ENCODE measurements at places on chromosomes 3 and 15.

GRCh38 chr15:43828061-43828657, 1.4 kb downstream of the WDR76 start:
- peak; percentile 3 for DNase-seq

DNA sequence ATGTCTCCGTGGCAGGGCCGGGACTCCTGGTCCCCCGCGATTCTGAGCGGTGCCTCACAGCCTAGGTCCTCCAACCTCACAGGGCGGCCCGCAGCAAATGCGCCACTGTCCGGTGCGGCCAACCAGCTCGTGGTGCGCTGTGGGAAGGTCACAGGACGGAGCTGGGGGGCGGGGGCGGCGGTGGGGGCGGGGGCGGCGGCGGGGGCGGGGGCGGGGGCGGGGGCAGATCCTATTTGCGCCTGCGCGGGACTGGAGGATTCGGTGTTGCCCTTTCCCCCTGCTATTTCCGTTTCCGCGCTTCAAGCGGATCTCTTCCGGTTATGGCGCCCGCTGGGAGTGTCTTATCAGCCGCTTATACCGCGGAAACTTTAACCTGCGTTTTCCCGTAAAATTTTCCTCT, 106.7 kb upstream of the SNRPN start:
- peak; percentile 65 for DNase-seq

DNA sequence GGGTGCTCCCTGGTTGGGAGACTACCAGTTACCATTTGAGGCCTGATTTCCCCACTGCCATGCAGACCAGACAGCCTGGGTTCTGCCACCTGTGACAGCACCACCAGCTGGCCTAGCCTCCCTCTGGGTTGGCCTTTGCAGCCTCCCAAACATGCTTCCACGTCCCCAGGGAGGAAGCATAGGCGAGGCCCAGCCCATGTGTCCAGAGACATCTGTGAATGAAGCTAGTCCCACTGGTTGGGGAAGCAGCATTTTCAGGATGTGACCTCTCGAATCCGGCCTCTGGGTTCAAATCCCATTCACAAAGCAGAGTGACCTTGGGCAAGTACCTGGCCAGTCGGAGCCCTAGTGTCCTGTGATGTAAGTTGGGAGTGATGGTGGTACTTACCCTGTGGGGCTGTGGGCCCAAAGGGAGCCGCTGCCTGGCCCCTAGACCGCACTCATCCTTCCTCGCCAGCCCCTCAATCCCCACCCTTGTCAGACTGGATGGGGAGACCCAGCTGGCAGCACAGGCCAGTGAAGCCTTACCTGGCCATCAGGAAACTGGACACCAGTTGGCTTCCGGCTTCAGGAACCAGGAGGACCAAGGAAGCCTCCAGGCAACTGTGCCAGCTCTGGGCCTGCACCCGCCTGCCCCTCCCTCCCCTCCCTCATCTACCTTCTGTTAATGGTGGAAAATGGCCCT, 6.0 kb downstream of the KLF15 start:
- DNase-seq: no peak

GRCh38 chr15:50970524-50970923, 62.0 kb downstream of the AP4E1 start:
- no peak for DNase-seq

DNA sequence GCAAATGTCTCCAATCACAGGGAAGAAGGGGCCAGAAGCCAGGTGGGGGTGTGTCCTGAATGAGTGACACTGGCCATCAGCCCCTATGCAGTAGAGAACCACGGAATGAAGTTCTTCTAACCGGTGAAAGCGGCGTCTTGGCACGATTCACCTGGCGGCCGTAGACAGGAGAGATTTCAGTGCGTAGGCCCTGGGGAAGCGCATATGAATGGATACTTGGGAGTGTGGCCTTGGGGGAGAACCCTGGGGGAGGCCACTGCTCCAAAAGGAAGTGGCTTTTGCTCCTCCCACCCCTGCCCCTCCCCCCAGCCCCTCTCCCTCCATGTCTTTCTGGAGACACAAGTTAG, 43.6 kb downstream of the RBPMS2 start:
- no peak for DNase-seq

- DNase-seq: no peak
Observed at GRCh38 chr3:38278841-38279240, 3.3 kb upstream of the SLC22A14 start.

GRCh38 chr3:23019596-23020300, 183.4 kb upstream of the UBE2E2 start:
- DNase-seq: no peak

GRCh38 chr3:14124223-14124614, 451 bp downstream of the CHCHD4 start:
- DNase-seq: peak; percentile 31

DNA sequence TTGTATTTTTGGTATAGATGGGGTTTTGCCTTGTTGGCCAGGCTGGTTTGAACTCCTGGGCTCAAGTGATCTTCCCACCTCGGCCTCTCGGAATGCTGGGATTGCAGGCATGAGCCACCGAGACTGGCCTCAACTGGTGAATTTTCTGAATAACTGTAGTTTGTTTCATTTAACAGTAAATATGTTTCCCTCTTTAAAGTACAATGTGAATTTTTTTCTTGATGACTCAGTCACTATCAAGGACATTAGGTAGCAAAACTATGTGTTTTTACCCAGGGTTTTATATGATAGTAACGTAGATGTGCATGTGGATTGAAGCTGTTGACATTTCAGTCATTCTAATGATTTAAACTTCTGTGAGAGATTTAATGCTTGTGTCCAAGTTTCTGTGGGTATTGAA, 40.2 kb upstream of the MAPKBP1 start:
- DNase-seq: peak; percentile 23

DNA sequence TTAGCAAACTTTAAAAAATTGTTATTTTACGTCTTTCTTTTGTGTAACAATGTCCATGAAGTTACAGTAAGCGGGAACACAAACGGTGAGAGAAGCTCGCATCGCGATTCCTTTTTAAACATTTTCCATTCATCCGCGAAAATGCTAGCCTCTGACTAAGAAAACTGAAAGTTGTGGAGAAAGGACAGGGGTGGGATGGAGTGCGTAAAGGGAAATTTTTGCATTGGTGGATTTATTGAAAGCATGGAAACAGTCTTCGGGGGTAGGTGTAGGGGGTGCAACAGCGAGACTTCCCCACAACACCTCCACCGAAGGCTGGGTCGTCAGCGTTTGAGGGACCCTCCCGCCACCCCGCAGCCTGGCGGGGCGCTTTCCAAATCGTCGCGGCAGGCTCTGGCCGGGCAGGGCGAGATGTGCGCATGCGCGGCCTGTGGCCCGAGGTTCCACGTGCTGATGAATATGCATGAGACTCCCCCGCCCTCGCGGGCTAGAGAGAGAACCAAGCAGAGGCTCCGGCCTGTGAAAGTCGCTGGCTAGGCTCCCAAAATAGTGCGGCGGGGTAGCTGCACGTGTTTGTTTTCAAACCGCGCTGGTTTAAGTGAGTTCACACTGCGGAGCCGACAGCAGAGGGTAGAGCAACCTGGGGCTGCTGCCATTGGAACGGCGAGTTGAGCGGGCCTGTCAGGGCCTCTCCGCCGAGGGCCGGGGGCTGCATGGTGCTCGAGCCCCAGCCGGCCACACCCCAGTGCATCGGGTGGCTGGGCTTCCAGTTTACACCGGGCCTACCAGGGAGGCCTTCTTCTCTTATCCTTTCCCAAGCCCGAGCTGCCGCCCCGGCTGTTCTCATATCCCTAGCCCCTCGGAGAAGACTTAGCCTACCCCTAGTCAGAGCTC, 9.9 kb downstream of the ZIC1 start:
- DNase-seq: peak; percentile 79

GRCh38 chr3:194282436-194283122, 68.5 kb downstream of the CPN2 start:
- no peak for DNase-seq

GRCh38 chr3:36381311-36381956, 1.1 kb downstream of the STAC start:
- no peak for DNase-seq

DNA sequence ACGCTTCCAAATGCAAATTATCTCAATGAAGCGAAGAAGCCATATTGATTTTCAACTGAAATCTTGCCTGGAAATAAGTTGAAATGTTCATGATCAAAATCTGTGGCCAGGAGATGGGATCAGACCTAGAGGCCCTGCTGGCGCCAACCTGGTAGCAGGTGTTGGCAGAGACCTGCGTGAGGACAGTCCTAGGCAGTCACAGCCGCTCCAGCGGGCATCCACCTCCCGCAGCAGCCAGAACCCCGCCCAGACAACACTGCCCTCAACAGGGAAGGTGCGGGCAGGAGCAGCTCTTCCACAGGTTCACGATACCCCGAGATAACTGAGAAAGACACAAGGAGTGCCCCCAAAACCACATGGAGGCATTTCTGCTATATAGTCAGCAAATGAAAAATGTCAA, 145.3 kb downstream of the XXYLT1 start:
- DNase-seq: no peak

GRCh38 chr3:14261229-14261628, 82.6 kb downstream of the LSM3 start:
- peak; percentile 69 for DNase-seq

DNA sequence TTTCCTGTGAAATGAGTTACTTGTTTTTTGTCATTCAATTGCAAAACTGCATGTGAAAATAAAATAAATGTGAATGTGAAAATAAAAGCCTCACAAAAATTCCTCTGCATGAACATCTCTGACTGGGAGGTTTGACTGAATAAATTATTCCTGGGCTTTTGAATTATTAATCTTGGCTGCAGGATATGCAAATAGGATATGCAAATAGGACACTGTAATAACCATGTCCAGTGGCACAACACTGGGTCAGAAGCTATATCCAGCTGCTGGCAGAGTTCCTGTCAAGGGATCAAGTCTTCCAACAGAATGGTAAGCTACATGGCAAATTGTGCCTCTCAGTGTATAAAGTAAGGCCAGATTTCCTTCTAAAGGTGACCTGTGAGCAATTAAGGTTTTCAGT, at the start of gene SUCNR1:
SUCNR1 (plus strand) TSS at position 246 of the 400 bp plus-strand sequence. CDS start 6,250 bp downstream, outside the sequence.
- no peak for DNase-seq

DNA sequence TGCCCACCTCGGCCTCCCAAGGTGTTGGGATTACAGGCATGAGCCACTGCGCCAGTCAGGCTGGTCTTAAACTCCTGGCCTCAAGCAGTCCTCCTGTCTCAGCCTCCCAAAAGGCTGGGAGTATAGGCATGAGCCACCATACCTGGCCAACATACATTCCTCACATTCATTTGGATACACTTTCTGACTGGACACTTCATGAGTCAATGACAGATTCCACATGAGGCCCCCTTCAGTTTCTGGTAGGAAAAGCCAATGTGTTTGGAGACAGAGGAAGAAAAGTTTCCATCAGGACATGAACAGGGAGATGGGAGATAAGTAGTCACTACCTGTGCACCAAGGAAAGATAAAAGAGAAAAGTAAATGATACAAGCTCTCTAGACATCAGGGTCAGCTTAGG, 49.4 kb upstream of the GSK3B start:
- no peak for DNase-seq

DNA sequence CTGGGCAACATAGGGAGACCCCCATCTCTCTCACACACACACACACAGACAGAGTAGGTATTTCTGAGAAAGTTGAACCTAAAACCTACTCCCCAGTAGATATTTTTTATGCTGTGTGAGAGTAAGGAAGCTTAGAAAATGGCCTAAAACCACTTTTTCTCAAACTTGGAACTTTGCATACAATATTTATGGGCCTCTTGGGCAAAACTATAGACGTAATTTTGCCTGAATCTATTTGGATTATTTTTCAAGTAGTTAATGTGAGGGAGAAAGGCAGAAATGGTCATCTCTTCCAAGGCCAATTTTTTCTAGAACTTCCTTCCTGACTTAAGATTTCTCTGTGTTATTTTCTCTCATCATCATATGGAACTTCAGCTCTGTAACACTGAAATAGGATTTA, 81.7 kb downstream of the ZNF609 start:
- no peak for DNase-seq

- DNase-seq: peak; percentile 94
Observed at GRCh38 chr3:177597311-177598096, 400.2 kb upstream of the TBL1XR1 start.

DNA sequence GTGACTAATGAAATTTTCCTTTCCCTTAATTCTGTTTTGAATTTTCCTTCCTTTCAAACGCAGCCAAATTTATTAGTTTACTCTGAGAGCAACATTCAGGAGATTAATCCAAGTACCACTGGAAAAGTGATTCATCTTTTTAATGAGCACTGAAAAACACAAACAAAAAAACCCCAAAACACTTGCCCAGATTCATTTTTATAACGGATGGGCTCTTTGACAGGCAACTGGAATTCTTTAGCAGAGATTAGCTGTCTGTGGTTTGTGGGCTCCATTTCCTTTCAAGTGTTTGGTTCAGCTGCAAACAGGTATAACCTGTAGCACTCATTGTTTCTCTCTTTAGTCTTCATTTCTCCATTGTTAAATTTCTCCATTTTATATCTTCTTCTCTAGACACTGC, 3.1 kb upstream of the POLR2M start:
- peak; percentile 40 for DNase-seq

GRCh38 chr3:32759342-32759741, 58.5 kb upstream of the TRIM71 start:
- DNase-seq: no peak

GRCh38 chr3:138594150-138594934, at the start of gene CEP70:
Gene CEP70, minus strand, starts transcription at chr3:138594260. Its CDS starts 21,333 bp downstream, at chr3:138572927.
- peak; percentile 92 for DNase-seq

DNA sequence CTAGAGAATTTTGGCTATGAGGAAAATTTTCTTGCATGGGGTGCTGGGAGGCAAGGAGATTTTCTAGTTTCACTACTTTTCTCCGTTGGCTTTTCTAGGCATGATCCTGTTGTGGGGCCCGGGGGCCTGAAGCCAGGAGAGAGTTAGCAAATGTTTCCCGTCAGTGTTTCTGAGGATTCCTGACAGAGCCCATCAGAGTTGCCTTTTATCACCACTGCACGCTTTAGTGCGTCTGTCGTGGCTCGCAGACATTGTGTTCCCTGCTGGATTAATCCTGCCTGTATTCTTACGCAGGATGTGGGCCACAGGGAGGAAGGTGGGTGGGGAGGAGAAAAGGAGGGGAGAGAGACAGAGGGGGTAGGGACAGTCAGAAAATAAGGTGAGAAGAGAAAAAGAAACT, 18.1 kb upstream of the BOC start:
- DNase-seq: no peak

GRCh38 chr3:173639098-173639497, 241.6 kb downstream of the NLGN1 start:
- DNase-seq: no peak

DNA sequence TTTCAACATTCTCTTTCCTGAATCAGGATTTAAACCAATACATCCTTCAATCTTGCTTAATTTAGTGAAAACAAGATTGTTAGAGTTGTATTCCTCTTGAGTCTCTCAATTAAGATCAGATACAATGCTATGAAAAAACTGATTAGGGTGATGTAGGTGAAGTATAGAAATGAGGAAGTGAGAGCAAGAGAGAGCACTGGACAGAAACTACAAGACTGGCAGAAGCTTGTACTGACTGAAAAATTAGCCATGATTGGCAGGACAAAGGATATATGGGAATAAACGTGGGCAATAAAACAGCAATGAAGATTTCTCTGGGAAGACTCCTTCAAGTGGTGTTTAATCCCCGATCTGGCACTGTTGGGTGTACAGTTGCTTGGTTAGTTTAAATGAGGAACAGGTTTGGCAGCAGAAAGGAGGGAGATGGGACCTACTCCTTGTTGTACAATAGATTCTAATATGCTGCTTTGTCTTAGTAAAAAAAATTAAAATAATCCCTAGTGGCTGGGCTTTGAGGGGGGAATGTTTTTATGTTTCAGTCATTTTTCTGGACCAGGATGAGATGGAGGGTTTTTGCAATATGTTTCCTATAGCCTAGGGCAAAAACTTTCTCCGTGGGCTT, 252.7 kb downstream of the SLC9A9 start:
- no peak for DNase-seq

Measured in fibroblast of skin of right quadriceps (primary cell).